ENCODE measurements at places on chromosomes 4 and X. TPM values are rescaled to one million over a fixed set of nuclear protein-coding genes. Genes with fewer than 3 reads are reported as not detected.

Gene F8A2
- not detected for total RNA-seq

Gene CTAG2
- total RNA-seq: not detected

Gene ERCC6L
- 0.28 TPM for total RNA-seq

Gene SSX5
- total RNA-seq: not detected

Gene RPA4
- total RNA-seq: 0.71 TPM

Gene GAGE13
- not detected for total RNA-seq

Measured in smooth muscle cell of bladder (primary cell).